Renal pelvis (tissue), 12 donors: ENCODE measurements at places on chromosomes 7 and 10.

- DNase-seq = no peak
These were observed 93.5 kb downstream of the NRP1 start for GRCh38 chr10:33240931-33241330.

- DNase-seq = no peak
These were observed 261.0 kb downstream of the THSD7A start for GRCh38 chr7:11570922-11571550.

DNA sequence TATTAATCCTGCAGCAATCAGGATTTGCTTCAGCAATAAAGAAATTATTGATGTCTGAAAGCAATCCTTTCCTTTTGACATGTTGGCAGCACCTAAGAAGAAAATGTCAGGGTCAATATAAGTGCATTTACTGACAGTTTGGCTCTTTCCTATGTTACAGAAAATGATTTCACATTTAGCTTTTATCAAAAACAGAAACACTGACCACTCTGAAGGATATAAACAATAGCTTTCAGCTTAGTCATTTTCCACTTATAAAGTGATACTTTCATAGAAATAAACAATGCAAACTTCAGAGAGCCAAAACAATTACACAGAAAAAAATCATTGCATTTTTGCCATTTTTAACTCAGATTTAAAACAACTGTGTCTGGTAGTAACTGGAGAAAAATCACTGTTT is 325.6 kb upstream of the KAT6B start:
- DNase-seq = no peak

DNA sequence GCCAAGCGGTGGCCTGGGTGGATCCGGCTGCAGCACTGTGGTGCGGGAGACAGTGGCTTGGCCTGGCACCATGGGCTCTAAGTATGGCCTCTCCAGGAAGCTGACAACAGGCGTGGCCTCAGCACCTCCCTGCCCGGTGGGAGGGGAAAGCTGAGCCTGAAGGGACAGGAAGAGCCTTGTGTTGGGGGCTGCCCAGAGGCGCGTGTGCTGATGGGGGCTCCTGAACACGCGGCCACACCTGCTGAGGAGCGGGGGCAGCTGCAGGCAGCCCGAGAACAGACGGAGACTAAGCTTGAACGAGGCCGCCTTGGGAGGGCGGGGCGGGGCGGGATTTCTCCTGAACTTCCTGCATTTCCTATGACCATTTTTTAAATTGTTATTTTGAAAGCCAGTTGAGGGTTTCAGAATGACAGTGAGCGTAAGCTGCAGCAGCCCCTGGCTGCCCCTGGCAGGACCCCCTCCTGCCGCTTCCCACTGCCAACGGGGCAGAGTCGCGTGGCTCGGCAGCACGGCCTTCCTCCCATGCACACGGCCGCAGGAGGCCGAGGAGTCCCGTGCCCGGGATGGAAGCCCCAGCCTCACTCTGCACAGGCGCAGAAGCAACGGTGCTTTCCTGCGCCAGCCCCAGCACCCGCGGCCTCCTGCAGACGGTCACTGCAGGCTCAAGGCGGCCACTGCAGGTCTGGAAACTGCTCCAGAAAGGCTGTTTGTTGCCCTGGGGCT is 43.2 kb downstream of the DPYSL4 start:
- no peak for DNase-seq

- DNase-seq = no peak
These were observed 415.5 kb upstream of the SORCS1 start for GRCh38 chr10:107579970-107580369.

DNA sequence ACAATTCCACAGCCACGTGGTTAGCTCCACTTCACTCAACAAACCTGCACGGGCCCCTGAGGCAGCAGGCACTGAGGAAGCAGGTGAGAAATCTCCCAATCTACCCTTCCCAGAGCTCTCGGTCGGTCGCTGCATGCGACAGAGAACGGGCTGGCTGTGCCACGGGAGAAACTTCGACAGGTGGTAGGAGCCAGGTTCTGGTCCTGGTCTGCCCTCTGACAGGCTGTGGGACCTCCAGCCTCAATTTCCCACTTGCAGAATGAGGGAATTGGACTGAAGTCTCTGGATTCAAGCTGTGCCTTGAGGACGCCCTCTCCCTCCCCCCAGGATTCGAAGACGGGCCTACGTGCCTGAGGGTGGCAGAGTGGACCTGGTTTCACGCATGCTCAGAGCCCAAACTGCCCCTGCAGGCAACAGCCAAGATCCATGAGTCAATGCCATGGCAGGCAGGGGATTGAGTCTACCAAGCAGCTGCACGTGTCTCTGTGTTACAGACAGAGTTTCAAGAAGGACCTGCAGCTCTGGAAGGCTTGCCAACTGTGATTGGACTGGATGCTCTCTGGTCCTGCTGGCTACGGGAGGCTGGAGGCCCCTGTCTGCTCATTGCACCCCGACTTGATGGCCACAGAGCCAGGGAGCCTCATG is 215.0 kb downstream of the USP6NL start:
- DNase-seq = no peak

DNA sequence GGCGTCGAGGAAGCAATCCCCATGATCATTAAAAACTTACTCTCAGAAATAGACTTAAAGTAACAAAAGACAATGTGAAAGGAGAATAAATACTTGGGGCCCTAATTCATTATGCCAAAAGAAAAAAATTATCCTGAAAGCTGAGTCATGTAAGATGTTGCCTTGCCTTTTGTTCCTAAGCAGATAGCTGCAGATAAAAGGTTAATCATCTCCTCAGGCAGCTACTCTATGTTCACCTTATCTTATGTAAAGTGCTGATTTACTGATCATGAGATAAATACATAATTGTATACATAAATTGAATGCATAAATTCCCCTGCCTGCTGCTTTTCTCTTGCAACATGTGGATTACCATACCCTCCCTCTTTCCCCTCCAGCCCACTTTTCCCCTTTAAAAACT is 28.1 kb upstream of the CREB3L2 start:
- no peak for DNase-seq

DNA sequence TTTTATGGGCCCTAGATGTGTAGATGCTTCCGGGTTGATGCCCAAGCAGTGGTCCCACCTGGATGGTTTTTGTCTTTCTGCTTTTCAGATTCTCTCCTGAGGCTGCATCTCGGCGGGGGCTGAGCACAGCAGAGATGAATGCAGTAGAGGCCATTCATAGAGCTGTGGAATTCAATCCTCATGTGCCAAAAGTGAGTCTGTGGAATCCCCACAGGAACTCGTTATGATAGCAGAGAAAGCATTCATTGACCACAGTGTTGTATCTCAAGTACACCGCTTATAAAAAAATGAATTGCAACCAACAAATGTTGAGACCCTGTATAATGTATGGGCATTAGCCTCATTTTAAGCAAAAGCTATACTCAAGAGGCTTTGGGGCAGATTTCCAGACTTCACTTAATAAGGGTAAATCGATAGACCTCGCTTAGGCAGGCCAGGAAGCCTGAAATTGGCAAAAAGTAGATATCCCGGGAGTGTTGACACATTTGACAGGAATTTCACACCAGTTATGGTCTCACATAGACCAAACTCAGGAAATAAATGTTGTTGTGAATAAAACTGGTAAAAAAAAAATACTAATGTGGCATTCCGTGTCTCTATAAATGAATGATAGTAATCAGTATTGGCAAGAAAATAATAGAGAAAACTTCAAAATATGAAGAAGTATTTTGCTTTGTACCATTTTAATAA is 132.0 kb downstream of the WNT2 start:
- no peak for DNase-seq

- no peak for DNase-seq
These were observed 76.4 kb downstream of the RUNDC3B start for GRCh38 chr7:87704590-87704989.

- no peak for DNase-seq
These were observed 79.7 kb downstream of the NEUROD6 start for GRCh38 chr7:31260851-31261250.

- DNase-seq = no peak
These were observed 19.8 kb downstream of the YKT6 start for GRCh38 chr7:44220358-44221112.
